Bronchus fibroblast of lung (primary cell): ENCODE measurements at places on chromosomes 16 and 17. TPM values are rescaled to one million over a fixed set of nuclear protein-coding genes. Genes with fewer than 3 reads are reported as not detected.

Gene TEKT5
- total RNA-seq = not detected in 2 replicates

Gene STH
- not detected in 2 replicates for total RNA-seq

Gene TRIM72
- total RNA-seq = under 0.01 TPM in 1 of 2 replicates, not detected in the other

Gene IRX5
- total RNA-seq = not detected in 2 replicates

Gene IRX3
- total RNA-seq = 0.15 and 1.2 TPM in 2 replicates
